ENCODE measurements at places on chromosomes 3 and 15.

- ATAC-seq: no peak
Observed at GRCh38 chr15:77724715-77725114, 92.0 kb upstream of the LINGO1 start.

- ATAC-seq: peak; percentile 50
Observed at GRCh38 chr3:30623351-30623750, 16.9 kb downstream of the TGFBR2 start.

DNA sequence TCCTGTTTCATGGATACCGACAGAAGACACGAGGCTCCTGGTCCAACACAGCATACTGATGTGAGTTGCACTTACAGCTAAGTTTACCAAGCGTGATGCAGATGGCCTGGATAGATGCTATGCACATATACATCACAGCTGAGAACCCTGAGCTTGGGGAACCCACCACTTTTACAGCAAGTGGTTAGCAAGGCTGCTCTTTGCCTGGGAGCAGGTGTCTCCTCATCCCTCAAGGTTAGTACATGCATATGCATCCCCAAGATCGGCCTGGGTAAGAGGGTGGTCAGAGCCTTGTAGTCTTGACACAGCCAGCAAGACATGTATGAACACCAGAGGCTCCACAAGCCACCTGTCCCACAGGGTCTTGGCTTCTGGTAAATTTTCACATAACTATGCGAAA lies 28.3 kb downstream of the LRRC2 start:
- no peak for ATAC-seq

- ATAC-seq: peak; percentile 24
Observed at GRCh38 chr3:129045675-129046036, 14.9 kb upstream of the GP9 start.

- ATAC-seq: no peak
Observed at GRCh38 chr3:148646126-148646665, 51.5 kb upstream of the AGTR1 start.

DNA sequence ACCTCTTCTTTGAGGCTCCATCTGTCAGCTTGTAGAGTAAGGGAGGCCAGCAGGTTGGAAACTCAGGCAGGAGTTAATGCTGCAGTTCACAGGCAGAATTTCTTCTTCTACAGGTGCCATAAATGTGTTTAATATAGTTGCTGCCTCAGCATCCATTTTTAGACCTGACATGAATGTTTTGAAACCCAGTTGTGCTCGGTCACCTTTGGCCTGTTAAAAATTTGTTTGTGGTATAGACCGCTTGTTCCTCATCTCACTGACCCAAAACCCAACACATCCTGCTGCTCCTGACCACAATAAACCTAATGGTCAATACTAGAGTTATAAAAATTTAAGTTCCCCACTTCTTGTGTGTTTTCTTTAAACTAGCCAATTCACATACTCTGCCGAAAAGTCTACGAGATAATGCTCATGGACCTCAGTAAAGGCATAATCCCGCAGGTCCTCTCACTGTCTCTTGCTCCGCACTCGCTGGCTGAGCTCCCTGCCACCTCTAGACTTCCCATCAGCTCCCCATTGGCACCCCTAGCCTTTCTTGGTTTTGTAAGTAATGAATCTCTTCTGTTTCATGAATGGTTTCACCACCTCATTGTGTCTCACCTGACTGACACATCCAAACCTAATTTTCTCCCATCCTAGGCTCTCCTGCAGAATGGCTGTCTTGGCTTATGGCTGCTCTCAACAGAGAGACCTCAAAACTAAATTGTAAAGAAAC lies 138.5 kb upstream of the STRIT1 start:
- no peak for ATAC-seq

- no peak for ATAC-seq
Observed at GRCh38 chr15:57727031-57727430, 20.5 kb downstream of the POLR2M start.

GRCh38 chr15:90203473-90203872 lies 2.3 kb downstream of the SEMA4B start:
- no peak for ATAC-seq

- no peak for ATAC-seq
Observed at GRCh38 chr15:100033140-100033857, 300.1 kb upstream of the LYSMD4 start.

- no peak for ATAC-seq
Observed at GRCh38 chr15:49297584-49297983, 125.5 kb upstream of the FGF7 start.

DNA sequence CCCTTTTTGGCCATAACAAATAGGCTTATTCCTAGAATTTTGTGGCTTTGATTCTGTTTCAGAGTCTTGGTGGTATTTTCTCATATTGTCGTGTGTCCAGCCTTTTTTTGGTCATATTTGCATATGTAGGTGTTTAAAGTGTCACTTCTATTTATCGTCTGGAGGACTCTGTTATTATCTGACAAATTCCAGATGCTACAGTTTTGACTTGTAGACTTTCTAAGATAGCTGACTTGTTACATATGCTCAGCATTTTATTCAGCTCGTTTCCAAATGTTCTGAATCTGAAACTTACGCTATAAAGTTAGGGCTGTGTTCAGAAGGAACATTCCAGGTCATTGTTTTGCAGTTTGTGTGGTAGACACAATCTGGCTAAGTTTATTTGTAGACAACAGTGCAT lies 1.9 kb downstream of the PPP4R2 start:
- no peak for ATAC-seq

- ATAC-seq: no peak
Observed at GRCh38 chr3:26614006-26614685, 8.4 kb upstream of the LRRC3B start.

DNA sequence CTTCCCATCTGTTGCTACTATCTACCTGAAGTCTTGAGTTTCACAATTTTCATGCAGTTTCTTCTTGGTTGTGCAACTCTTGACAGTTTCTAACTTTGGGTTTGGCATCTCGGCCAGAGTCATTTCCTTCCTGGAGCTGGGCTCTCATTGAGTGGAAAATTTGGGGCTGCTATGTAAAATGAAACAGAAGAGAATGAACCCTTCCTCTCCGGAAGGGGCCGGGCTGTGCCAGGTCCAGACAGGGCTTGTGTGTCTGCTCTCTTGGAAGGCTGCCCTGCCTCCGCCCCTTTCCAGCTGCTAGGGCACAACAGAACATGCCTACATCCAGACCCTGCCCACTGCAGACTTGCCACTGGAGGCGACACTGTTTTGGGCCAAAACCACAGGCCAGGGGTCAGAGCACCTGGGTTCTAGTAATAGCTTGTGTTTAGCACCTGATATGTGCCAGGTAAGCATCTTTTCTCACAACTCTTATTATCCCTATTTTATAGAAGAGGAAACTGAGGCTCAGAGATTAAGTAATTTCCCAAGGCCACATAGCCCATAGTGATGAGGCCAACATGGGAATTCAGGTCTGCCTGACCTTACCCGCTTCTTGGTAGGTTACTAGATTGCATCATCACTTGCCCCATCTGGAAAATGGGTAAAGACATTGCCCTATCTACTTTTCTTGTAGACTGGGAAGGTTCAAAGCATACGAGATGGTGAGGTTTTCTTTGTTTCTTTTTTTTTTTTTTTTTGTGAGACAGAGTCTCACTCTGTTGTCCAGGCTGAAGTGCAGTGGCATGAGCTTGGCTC lies 25.0 kb downstream of the IRAK2 start:
- no peak for ATAC-seq

DNA sequence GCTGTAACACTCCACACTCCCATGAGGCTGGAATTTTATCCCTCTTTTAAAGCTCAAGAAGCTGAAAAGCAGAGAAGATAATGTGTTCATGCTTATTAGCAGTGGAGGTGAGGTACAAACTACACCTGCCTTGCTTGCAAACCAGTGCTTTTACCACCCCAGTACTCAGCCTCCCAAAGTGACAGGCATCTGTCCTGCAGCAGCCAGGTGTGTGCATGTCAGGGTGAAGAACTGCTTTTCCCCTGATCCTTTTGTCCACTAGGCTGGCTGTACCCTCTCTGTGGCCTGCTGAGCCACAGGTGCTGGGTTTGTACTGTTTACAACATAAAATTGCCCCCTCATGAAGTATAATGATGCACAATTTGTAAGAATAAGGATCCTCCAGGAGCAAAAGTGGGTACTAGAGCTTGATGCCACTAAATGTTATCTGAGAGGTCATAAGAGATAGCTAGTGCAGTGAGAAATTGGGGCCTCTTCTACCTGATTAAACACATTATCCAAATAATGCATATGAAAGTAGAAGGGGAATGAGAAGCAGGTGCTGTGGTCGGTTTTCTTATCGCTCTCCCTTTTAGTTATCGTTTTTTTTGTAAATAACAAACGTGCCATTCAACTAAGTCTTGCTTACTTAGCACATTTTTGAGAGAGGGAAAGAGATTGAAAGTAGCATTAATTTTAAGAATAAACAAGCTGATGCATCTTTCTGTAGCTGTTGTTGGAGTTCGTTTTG lies 39.2 kb upstream of the GADL1 start:
- ATAC-seq: no peak

DNA sequence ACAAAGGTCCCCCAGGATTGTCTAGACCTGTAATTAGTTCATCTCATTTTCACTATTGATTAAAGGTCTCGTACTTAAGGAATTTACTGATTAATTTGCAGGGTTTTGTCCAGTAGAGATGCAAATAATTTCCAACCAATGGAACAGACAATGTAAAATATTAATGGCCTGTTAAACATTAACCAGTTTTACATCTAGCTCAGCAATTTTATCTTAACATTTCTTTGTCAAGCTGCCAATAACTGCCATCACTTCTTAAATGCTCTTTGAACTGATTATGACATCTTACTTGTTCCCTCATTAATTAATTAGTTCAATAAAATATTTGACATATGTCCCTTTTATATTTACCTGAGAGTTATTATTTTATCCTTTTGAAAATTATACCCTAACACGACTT lies 9.4 kb upstream of the STRIT1 start:
- no peak for ATAC-seq

All from stimulated activated memory B cell treated with anti-CD40 and anti-IgM and Interleukin-4, amounts not matched to agents 10 μg/mL and 1 μg/mL and 100 μg/mL, for 72 hours (primary cell).